ENCODE measurements at places on chromosomes 1 and 21.

- no peak for DNase-seq
These were observed 17.7 kb downstream of the MECR start for GRCh38 chr1:29213055-29213454.

DNA sequence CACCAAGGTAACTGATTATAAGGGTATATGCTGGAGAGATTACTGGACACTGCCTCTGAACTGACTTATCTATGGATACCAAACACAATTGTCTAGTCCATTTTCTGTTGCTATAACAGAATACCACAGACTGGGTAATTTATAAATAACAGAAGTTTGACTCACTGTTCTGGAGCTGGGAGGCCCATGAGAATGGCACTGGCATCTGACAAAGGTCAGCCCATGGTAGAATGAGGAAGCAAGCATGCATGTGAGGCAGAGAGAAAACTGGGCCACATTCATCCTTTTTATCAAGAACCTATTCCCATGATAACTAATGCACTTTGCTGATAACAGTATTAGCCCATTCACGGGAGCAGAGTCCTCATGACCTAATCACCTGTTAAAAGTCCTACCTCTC, 37.4 kb downstream of the FCER1A start:
- peak; percentile 87 for DNase-seq

GRCh38 chr1:6802454-6802853, 17.2 kb downstream of the CAMTA1 start:
- DNase-seq: no peak

GRCh38 chr1:151443846-151444782, 15.2 kb downstream of the POGZ start:
- peak; percentile 86 for DNase-seq

All from EL (cell line).